ENCODE measurements at places on chromosomes 5 and 9.

DNA sequence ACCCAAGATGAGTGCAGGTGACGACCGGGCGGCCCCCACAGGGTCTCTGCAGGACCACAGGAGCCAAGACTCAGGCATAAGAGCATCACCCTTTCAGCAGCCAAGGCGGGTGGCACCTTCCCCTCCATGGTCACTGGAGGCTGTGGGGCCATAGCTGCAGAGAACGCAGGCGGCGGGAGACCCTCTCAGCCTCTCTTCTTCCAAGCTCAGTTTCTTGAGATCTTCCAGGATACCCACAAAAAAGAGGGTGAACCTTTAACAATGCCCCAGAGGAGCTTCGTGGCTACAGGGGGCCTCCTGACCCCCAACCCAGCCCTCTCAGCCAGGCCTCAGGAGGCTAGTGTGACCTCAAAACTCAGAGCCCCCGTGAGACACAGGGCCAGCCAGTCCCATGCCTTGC lies 5.8 kb upstream of the TBC1D9B start:
- DNase-seq, result no peak

GRCh38 chr5:83871533-83872395 lies 151.1 kb upstream of the HAPLN1 start:
- no peak for DNase-seq

DNA sequence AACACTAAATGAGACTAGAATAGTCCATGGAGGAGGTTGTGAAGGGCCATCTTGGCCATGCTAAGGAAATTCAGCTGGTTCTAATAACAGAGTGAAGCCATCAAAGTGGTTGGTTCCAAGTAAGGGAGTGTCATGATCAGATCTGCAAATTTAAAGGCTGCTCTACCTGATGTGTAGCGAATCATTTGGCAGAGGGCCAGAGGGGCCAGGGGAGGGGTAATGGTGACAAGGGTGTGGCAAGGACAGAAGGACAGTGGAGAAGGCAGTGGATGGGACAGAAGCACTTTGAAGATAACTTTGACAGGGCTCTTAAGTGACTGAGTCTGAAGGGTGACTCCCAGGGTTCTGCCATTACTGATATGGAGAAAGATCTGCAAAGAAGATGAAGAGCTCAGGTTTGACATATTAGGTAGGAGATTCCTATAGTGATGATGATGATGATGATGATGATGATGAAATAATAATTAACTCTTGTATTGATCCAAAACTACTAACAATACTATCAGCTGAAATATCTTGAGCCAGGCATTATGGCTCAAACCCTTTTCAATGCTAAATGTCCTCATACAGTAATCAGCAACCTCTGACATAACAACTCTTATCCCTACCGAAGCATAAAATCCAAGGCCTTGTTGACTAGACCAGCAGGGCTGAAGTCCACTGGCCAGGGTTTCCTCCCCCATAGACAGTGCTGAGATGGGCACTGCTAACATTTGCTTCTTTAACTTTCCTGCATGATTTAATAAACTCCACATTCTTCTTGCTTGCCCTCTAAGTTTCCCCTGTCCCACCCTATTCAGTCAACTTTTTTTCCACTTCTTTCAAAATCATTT lies 20.0 kb downstream of the KIAA1191 start:
- DNase-seq, result no peak

- DNase-seq, result no peak
Observed at GRCh38 chr9:125815568-125815967, 68.4 kb downstream of the PBX3 start.

- DNase-seq, result no peak
Observed at GRCh38 chr5:128844354-128844923, 120.8 kb upstream of the SLC27A6 start.

- no peak for DNase-seq
Observed at GRCh38 chr5:73117088-73117740, 3.2 kb upstream of the TMEM171 start.

- no peak for DNase-seq
Observed at GRCh38 chr9:117434566-117434965, 19.7 kb upstream of the ASTN2 start.

DNA sequence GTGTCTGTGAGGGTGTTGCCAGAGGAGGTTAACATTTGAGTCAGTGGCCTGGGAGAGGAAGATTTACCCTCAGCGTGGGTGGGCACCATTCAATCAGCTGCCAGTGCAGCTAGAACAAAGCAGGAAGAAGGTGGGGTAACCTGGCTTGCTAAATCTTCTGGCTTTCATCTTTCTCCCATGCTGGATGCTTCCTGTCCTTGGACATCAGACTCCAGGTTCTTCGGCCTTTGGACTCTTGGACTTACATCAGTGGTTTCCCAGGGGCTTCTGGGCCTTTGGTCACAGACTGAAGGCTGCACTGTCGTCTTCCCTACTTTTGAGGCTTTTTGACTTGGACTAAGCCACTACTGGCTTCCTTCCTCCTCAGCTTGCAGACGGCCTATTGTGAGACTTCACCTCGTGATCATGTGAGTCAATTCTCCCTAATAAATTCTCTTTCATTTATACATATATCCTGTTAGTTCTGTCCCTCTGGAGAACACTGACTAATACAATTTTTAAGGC lies 38.1 kb downstream of the PBX3 start:
- no peak for DNase-seq

GRCh38 chr5:79086116-79086515 lies 16.5 kb downstream of the BHMT2 start:
- DNase-seq, result no peak

DNA sequence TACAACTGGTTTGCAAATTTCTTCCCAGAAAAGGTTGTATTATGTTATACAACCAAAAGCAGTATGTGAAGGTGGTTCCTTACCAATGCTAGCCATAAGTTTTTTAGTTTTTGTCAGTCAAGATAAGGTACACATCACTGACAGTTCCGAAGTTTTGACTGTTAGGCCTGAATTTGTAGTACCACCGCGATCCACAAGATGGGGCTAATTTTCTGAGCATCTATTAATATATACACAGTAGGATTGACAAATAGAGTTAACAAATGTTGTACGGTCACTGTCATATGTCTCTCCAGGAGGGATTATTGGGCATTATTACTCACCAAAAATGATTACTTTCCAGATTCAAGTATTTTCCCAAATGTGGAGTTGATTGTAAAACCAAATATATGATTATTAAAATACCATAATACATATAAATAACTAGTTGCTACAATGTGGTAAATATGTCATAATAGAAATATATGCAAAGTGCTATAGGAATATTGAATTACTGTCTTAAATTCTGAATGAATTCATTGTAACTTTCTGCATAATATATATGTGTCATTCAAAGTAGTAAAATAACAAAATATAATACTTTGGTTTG lies 28.4 kb upstream of the LRRC19 start:
- DNase-seq, result no peak

DNA sequence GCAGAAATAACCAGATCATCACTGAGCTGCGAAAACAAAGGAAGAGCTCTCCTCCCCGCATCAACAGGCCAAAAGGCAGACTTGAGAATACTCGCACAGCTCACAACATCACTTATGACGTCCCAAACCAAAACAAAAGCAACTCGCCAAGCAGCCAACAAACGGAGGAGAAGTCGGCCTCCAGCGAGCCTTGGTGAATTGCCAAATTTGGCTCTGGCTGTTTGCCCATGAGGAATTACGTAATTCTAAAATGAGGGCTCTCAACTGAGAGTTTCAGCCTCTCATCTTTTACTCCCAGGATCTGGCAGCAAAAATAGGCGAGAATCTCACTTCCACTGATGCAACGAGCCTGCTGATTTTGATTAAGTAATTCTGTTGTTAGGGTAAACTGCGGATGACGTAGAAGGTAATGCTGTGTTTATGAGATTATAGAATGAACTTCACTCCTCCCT lies 51.7 kb upstream of the SEMA6A start:
- peak; percentile 83 for DNase-seq

DNA sequence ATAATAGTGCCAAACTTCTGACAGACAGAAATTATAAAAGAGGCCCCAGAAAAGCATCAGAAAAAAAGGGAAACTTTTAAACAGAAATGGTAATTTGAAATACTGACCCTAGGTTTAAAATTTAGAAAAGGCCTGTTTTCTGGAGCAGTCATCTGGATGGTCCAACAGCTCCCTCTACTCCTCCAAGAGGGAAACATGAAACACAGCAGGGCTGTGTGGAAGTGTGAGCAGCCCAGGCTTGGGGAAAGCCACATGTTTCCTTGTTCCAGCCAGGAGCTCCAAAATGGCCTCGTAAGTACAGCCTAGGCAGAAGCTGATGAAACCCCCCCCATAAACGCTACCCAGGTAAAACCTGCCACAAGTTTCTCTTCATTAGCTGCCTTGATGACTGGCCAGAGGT lies 499.3 kb upstream of the ADAMTS16 start:
- no peak for DNase-seq

DNA sequence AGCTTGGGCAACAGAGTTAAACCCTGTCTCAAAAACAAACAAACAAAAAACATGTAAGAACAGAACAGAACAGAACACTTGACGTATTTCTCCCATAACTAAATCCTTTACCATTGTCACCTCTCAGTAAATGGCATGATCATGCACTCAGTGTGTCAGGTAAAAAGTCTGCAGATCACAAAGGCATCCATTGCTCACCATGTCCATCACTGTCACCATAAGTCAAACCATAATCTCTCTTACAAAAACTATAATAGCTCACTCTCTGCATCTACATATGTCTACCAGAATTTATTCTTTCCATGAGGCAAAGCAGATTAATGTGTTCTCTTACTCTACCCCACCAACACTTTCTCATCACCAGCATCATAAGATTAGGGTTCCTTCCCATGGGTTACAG lies 387.5 kb downstream of the CDH12 start:
- no peak for DNase-seq

- DNase-seq, result no peak
Observed at GRCh38 chr9:91582181-91582580, 158.5 kb upstream of the NFIL3 start.

DNA sequence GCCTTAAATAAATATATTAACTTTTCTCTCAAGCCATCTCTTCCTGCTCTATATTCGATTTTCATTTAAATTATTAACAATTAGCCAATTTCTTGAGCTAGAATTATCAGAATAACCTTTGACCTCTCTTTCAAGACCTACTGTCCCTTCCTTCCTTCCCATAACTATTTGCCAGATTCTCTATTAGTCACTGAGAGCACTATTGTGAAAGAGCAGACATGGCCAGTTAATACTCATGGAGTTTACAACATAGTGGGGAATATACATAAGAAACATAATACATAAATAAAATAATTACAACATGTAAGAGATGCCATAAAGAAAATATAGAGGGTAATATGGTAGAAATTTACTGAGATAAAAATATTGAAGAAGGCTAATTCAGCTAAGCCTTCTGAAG lies 72.1 kb upstream of the CHD1 start:
- no peak for DNase-seq

GRCh38 chr5:37640088-37640487 lies 199.8 kb downstream of the GDNF start:
- DNase-seq, result no peak

GRCh38 chr5:78269088-78269703 lies 25.3 kb downstream of the AP3B1 start:
- DNase-seq, result no peak

DNA sequence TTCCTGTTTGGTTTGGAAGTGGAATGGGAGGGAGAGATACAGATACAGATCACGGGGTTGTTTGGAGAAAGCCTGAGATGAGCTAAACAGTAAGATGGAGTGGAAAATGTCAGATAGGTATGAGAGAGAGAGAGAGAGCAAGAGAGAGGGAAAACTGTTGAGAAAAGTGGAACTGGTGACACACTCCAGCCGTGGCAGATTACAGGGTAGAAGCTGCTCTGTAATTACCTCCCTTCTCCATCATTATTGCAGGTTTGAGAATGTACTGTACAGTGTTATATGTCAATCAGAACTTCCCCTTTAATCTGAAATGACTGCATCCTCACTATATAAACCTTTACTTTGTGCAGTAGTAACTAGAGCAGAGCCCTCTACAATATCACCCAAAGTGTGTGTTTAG lies 74.5 kb upstream of the WWC1 start:
- no peak for DNase-seq

DNA sequence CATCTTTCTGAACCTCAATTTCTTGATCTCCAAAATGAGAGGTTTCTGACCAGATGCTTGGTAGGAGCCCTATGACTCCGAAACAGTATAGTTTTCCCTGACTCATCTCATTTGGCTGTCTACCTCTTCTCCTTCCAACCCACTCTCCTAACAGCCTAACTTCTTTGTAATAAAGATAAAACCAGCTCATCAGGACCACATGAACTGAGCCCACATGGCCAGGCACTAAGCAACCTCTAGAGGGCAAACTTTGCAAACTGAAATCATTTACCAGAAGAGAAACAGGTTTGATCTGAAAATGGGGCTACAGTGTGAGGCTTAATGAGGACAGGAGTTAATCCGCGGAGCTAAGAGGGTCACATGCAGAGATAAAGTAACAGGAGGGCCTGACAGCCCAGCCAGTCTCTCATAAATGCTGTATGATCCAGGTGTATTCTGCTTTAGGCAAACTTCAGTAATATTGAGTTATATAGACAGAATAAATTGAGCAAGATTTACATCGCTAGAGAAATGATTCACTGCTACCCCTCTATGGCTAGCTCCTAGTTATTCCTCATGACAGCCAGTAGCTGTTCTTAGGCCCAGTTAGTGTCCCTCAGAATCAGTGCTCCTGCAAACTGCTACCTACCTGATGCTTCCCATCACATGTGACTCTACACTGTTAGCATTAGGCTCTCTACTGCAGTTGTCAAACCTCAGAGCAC lies 64.6 kb downstream of the ABCA1 start:
- DNase-seq, result no peak

DNA sequence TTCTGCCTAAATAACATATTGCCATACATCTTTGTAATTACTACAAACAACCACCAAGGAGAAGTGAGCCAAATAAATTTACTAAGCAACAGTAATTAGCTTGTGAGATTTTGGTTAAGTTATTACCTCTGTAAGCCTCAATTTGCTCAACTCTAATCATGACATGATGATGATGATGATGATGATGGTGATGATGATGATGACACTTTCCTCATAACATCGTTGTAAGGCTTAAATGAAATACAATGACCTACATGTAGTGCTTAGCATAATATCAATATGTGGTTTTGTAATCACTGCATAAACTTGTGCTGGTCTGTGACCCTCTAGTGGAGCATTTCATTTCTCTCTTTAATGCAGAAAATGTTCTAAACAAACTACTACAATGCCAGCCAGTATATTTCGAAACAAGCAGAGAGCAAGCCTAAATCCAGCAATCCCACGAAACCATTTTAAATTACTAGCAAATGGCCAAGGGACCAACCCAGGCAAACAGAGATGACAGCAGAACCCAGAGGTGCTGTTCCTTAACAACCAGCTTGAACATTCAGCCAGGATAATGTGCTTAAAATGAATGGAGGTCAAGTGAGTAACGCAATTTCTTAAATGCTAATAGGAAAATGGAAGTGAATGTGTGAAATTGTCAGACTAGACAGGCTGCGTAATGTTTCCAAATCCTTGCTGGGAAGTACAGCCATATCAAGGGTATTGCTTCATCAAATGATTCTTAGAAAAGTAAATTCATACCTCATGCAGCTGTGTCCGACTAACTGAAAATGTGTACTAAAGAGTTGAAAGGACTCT lies 281.9 kb upstream of the PUM3 start:
- DNase-seq, result no peak

- DNase-seq, result no peak
Observed at GRCh38 chr9:13144166-13144775, 135.2 kb downstream of the MPDZ start.

All from coronary artery (tissue), 2 donors.